ENCODE measurements at places on chromosomes 11 and 22.

DNA sequence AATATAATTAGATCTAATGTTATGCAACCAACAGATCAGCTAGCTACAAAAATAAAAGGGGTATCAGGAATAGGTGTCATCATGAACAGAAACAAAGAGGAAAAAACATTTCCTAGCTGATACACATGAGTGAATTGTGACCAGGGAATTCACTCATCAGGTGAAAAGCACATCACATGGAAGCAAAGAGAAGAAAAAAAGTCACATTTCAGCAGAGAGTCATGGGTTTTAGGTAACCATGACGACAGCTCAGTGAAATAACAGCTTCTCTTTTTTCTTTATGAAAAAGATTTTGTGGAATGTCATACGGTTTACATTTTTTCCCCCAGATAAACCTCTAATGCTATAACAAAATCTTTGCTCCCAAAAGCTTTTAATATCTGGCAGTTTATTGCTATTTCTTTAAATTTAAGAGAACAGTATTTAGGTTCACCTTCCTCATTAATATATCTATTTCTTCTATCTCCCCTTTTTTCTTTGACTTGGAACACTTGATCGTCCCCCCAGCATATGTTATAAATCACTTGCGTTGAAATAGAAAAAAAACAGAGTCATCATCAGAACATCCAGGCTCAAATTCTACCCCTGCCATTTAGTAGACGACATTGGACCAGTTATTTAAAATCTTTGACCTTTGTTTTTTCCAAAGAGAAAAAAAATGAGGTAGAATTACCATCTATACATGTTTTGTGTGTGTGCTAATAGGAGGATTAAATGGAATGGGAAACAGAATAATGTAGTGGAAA is 5.3 kb downstream of the TYR start:
- no peak for DNase-seq

- DNase-seq: no peak
Observed at GRCh38 chr11:125082611-125083311, 19.7 kb downstream of the SLC37A2 start.

DNA sequence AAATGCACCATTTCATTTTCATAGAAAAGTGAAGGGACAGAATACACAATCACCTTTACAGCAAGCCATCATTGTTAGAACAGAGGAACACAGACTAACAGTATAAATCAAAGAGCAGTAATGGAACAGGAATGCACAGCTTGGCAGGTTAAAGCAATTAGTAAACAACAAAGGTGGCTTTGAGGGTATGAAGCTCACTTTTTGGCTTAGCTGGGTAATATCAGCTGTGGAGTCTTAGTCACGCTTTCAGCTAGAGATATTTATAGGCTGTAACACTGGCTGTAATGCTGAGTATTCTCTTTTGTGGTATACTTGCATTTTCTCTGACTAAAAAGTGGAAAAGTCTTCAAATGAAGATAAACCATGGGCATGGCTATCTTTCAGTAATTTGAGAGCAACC is 1780.5 kb downstream of the LRRC4C start:
- no peak for DNase-seq

GRCh38 chr11:22670830-22671229 is 4.4 kb downstream of the GAS2 start:
- DNase-seq: no peak

GRCh38 chr11:130964058-130964792 is 47.9 kb upstream of the SNX19 start:
- peak; percentile 30 for DNase-seq

DNA sequence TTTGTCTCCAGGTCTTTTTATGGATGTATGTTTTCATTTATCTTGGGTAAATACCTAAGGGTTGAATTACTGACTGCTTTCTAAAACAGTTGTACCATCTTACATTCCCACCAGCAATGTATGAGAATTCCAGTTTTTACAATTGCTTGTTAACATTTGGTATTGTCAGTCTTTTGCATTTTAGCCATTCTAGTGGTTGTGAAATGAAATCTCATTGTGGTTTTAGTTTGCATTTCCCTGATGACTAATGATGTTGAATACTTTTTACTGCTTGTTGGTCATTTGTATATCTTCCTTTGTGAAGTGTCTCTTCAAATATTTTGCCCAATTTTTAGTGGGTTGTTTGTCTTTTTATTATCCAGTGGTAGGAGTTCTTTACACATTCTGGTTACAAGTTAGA is 92.8 kb downstream of the ARFGAP2 start:
- DNase-seq: no peak

- no peak for DNase-seq
Observed at GRCh38 chr11:75246671-75247350, 6.2 kb downstream of the TPBGL start.

DNA sequence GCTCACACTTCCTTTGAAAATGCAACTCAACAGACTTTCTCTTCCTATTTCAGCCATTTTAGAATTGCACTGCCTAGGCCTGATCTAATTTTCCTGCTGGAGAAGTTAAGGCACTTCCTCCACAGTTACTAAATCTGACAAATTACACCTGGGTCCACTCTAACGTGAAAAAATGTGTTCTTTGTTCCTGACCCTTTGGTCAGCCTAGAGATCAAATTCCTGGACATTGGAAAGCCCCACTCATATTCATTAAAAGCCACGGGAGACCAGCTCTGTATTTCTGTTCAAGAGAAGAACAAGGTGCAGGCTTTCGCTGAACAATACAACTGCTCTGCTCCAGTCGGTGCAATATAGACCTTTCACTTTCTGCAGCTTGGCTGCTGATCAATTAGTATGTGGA is 96.6 kb downstream of the MPPED2 start:
- DNase-seq: no peak

- DNase-seq: peak; percentile 26
Observed at GRCh38 chr11:69210310-69211035, 54.7 kb downstream of the SMIM38 start.

DNA sequence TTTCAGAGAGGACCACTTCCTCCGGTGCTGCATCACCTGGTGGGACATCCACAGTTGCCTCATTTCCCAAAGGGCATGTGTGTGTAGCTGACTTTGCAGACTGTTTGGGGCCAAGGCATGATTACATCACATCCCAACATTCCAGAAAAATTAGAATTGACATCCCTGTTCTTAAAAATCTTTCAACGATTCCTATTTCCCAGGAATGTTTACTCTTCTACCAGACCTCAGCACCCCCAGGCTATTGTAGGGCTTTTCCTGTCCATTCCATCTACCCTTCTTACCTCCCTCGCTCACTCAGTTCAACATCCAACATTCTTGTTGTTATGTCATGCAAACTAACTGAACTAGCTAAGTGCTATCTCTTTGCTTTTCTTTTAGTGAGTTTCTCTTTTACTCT is 37.3 kb downstream of the PIWIL4 start:
- no peak for DNase-seq

GRCh38 chr22:50672471-50673230 is at the start of gene SHANK3:
Gene SHANK3, plus strand, starts transcription at chr22:50672823.
- DNase-seq: no peak

GRCh38 chr22:29635734-29636357 is 32.4 kb downstream of the NF2 start:
- peak; percentile 20 for DNase-seq

GRCh38 chr11:112281726-112282125 is 21.1 kb upstream of the PLET1 start:
- no peak for DNase-seq

DNA sequence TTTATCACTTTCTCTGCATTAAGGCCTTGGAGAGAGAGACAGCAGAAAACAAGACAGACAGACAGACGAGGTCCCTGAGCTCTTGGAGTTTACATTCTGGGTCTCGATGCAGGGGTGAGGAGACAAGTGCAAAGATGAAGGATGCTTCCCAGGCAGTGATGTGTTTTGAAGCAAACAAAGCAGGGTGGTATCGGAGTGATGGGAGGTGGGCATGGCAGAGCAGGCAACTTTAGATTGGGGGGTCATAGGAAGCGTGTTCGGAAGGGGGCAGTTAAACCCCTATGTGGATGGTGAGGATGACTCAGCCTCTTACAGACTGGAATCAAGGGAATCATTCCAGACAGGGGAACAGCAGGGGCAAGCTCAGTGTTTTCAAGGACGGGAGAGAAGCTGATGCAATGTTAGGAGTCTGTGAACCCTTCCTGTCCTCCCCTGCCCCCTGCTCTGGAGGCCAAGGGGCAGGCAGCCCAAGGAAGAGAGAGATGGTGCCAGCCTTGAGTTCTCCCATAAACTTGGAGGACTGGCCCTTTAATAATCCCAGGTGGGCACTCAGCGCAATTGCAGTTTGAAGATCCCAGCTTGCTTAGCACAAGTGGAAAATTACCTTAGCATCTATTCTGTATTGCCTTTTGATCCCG is 180.2 kb downstream of the CHST1 start:
- no peak for DNase-seq

DNA sequence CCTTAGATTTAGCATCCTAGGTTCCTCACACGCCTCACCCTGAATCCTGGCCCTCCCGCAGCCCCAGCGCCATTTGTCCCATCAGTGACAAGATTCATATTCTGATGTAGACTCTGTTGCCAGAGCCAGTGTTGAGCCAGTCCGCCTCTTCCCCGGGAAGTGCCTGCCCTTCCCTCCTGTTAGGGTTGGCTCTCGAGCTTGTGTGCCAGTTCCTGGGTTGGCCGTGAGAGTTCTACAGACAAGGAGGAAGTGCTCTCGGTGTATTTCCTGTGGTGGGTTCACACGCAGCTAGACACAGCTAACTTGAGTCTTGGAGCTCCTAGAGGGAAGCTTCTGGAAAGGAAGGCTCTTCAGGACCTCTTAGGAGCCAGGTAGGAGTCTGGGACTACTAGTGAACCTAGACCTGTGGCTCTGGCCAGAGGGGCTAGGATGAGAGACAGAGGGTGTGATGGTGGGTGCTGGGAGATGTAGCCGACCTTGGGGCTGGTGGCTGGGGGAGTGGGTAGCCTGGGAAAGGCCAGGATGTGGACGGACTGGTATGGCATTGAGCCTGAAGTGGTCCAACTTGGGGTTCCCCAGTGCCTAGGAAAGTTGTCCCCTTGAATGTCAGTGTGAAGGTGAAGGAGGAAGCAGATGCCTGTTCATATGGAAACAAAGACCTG is at the start of gene IL18BP:
IL18BP (plus strand) TSS at position 261 of the 662 bp plus-strand sequence. CDS start 1,076 bp downstream, outside the sequence.
- DNase-seq: no peak

DNA sequence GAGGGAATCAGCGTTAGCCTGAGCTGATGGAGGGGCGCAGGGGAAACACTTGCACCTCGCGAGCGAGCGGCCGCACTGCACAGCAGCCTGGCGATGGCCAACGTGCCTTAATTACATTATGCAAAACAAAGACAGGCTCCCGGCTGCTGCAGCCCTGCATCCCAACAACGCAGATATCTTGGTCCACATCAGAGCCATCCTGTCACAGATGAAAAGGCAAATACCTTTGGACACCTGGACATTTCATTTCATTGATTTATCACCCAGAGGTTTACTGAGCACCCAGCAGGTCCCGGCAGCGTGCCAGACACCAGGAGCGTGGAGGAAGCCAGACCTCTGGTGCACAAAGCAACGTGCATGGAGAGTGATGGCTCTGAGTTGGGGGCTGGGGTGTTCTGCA is 843.0 kb downstream of the TBC1D22A start:
- no peak for DNase-seq

DNA sequence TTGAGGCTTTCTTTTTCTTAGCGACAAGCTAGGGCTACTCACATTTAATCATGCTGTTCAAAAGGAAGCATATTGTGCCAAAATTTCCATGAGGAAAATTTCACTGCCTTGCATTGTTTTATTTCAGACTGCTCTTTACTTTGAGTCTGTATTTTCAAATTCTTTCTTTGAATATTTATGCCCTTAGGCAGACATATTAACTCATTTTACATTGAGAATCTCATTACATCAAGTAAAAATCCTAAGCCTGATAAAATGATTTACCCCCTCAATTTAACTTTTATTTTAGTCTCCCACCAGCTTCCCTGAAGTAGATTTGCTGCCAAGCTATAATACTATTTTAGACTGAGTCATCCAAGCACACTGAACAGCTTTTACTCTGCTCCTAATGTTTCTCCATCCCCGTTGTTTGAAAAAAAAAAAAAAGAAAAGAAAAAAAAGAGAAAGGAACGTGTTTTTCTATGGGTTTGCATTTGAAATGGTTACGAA is 189.3 kb upstream of the MTMR2 start:
- no peak for DNase-seq

GRCh38 chr11:109267293-109268095 is 154.5 kb upstream of the C11orf87 start:
- DNase-seq: no peak

GRCh38 chr11:103529181-103529684 is 420.0 kb downstream of the DYNC2H1 start:
- peak; percentile 21 for DNase-seq
